ENCODE measurements at places on chromosomes 11 and 22.

GRCh38 chr11:82909015-82909640 lies 7.6 kb downstream of the DDIAS start:
- no peak for DNase-seq

- DNase-seq, result no peak
Measured at GRCh38 chr22:40567106-40567505, 69.4 kb downstream of the MRTFA start.

DNA sequence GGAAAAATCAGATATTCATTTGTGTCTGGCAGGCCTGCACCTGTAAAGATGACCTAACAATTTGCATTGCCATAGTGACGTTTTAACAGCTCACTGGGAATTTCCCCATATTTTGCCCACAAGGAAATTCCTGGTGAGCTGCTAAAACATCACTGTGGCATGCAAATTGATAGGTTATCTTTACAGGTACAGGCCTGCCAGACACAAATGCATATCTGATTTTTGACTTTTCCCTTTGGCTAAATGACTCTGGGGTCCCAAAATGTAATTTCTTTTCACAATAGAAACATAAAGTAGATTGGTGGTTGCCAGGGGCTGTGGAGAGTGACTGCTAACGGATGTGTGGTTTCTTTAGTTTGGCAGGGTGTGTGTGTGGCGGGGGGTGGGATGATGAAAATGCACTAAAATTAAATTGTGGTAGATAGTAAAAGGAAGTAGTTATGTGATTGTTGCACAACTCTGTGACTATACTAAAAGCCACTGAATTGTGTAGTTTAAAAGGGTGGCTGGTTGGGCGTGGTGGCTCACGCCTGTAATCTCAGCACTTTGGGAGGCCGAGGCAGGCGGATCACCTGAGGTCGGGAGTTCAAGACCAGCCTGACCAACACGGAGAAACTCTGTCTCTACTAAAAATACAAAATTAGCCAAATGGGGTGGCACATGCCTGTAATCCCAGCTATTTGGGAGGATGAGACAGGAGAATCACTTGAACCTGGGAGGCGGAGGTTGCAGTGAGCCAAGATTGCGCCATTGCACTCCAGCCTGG lies 18.5 kb upstream of the FEZ1 start:
- DNase-seq, result no peak

DNA sequence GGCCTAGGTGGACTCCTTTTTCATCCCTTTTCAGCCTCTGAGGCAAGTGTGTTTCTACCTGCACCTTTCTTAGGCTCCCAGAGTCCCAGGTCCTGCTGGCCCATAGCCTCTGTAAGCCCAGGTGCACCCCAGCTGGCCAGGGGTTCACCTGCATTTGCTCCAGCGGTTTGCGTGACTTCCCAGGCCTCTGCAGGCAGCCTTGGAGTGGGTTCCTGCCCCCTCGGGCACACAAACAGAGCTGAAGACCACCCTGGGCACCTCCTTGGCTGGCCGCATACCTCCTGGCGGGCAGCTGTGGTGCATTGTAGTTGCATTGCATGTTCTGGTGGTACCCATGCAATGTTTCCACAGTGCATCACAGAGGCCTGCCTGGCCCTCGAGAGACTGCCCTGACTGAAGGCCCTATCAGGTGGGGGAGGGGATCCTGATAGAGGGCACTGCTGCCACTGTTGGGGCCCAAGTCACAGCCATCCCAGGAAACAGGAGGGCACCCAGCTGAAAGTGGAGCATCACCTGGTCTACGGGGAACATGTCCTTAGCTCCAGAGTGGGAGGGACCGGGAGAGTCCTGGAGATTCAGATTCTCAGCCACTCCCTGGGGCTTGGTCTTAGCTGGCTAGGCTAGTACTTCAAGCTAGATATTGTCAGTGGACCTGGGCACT lies 14.1 kb downstream of the SHISA8 start:
- DNase-seq, result no peak

- no peak for DNase-seq
Measured at GRCh38 chr22:36520423-36520822, 8.5 kb downstream of the EIF3D start.

DNA sequence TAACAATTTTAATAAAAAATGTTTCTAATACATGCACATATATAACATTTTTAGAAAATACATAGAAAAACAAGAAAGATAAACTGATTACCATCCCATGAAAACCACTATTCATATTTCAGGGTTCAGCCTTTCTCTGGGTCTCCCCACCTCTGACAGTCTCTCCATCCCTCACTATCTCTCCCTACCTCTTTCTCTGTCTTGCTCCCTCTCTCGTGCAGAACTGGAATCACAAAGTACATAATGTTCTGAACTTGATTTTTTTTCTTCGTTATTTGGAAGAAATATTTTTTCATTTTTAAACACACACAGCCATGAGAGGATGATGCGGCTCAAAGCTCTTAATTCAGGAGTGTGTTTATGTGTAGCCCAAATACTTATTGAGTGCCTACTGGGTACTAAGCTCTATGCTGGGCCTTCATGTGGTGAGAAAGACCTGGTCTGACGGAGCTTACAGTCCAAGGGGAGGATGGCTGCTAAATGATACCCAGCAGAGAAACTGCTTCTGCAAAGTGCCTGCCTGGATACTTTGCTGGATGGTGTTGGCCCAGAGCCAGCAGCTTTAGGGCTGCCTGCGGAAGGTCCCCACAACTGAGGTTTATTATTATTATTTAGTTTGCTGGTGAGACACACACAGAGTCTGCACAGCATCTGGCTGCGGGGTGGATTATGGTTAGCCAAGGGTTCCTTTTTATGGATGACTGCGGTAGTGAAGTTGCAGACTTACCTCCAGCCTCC lies 42.6 kb downstream of the SC5D start:
- no peak for DNase-seq

DNA sequence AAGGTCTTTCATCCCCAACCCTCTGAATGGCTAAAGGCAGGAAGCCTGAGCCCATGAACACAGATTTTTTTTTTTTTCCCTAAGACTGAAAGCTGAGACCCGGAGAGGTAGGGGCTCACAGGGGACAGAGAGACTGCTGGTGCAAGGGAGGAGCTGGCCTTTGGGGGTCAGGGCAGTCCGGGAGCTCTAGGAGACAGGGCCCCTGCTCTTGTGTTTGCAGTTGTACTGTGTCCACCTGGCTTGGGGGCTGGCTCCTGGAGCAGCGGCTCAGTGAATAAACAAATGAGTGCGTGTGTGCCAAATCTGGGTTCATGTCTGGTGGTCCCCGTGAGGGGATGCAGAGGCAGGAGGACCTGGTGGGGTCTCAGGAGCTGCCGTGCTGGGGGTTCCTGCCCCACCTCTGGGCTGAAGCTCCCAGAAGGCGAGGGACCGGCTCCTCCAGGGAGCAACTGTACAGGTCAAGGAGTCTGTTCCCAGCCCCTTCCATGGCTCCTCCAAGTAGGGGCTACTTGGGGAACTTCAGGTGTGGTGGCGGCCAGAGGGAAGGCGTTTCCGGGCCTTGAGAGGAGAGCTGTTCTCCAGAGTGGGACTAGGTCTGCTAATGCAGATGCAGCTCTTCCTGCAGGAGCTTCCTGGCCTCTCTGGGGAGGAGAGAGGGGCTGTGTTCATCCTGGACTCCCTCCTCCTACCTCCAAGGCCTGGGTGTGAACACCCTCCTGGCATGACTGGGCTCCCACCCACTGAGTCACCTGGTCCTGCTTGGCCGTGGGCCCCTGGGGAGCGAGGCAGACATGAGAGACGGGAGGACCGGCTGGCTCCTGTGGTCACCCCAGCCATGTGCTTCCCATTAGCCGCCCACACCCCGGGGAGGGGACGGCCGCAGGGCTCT lies 57.6 kb downstream of the FBXO7 start:
- DNase-seq, result no peak

DNA sequence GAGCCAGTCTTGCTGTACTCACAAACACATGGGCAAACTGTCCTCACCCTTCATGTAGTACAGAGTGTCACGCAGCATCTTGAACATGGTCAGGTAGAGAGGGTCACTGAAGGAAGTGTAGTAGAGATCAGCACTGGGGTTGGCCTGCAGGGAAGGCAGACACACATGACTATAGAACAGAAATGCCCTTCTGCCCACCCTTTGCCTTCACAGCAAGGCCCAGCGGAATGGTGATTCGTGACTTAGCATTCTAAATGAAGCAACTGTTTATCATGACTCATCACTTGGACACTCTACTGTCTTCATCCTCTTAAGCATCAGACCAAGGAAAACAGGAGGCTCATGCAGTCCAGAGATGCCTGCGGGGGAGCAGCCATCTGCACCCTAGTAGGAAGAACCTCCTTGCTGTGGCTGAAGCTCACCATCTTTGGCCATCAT lies 33.4 kb downstream of the SERPIND1 start:
- DNase-seq, result no peak

DNA sequence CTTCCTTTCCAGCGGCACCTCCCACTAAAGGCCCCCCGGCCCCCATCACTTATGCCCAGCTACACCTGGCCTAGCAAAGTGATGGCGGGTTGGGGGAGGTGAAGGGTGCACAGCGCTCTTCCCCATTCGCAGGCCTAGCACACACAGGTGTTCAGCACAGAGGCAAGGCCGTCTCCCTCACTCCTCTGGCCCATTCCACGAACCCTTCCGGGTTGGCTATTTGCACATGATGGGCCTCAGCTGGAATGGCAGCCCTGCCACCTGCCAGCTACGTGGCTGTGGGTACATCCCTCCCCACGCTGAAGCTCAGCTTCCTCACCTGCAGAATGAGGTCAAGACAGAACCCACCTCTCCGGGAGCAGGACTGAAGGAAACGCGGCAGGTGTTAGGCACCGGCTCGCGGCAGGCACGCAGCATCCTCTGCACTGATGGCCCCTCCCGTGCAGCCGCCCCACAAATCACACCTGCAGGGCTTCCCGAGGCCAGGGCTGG lies 4.8 kb downstream of the KIAA0930 start:
- no peak for DNase-seq

GRCh38 chr11:84019571-84020194 lies 733.5 kb upstream of the CCDC90B start:
- no peak for DNase-seq
